ENCODE measurements at places on chromosomes 12 and 14. TPM values are rescaled to one million over a fixed set of nuclear protein-coding genes. Genes with fewer than 3 reads are reported as not detected.

DNA sequence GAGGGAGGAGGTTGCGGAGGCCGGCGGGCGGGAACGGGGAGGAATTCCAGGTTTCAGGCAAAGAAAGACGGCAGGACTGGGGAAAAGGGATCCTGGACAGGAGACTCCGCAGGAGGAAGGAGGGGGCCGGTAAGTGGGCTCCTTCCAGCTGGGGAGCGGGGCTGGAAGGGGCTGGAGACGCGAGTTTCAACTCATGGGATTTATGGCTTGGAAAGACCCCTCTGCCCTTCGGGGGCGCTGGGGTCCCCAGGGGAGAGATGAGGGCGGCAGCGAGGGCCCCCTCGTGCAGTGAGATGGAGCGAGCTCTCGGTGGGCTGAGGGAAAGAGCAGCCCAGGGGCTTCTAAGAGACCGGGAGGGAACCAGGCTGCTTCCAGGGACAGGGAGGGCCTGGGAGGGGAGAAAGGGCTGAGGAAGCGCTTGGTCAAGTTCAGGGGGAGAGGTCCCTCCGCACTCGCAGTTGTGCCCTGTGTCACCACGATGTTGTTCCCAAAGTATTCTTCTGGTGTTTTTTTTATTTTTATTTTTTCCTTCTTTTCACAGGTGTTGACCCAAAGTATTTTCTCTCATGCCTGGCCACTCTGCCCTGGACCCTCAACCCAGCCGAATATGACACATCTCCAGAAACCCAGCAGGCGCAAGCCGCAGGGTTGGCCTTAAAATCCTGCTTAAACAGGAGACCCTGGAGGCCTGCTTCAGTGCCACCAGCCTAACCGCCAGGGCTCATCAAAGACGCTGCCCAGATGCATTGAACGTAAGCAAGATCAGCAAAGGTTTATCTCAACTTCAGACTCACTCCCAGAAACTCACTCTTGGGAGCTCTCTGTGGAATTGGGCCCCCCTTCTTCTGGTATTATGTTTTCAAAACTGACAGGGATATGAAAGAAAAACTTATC is 16.1 kb downstream of the TNFAIP2 start:
- no peak for DNase-seq

DNA sequence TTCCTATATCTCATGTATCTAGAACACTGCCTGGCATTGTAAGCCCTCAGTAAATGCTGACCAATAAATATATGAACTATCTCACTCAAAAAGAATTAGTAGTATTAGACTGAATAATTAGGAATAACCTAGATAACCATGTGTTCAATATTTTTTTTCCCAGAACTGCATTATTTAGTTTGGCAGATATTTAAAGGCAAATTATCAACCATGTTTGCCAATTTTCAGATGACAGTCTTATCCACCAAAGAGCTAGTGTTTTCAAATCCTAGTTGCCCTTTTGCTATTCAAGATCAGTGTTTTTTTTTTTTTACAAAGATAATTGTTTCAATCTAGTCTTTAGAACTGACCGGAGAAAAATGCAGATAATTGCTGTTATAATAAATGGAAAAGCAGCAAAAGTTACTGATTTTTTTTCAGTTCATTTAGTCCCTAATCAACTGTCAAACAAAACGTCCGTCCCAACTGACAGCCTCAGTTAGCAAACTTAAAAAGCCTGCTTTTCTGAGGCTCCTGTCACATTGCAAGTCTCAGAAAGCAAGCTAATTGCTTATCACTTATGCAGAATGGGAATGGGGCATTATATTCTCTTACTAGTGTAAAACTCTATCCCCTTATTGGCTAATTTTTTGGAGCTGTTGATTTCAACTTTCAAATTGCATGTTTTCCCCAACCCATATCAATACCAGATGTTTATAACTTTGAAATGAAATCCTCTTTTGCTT is 203.2 kb downstream of the PAWR start:
- DNase-seq = no peak

DNA sequence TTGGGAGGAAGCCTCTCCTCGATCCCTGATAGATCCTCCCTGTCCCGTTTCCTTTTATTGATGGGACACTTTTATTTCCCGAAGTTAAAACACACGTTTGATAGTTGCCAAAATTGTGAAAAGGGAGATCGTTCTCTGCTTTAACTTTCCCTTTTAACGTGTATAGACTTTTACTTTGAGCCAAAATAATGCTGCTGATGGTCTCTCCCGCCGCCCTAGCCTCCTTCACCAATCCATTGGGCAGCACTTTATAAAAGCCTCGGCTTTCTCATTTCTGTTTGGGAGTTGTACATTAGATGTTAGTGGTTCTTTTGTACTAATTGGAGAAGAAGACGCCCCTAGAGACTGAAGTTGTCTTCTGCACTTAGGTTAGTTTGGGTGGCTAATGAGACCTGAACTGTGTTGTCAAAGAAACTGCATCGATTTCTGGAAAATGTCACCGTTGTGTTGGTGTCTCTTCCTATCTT is 1.4 kb downstream of the TMTC2 start:
- DNase-seq = no peak

DNA sequence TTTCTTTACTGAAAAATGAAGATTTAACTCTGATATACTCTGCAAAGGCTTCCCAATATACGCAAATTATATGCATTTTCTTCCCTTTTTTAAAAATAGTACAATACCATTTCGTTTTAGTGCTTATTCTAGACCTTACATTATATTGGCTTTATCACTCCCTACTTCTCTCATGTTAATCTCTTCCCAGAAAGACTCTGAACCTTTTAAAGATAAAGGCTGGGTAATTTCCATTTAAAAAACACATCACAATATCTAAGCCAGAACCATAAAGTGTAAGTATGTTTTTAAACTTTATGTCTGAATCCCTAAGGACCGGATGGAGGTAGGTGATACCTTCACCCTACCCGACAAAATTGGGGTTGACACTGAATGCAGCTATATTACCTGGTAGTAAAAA is 320.8 kb downstream of the DIO2 start:
- DNase-seq = no peak

GRCh38 chr12:26043135-26044006 is 81.5 kb downstream of the BHLHE41 start:
- DNase-seq = no peak

DNA sequence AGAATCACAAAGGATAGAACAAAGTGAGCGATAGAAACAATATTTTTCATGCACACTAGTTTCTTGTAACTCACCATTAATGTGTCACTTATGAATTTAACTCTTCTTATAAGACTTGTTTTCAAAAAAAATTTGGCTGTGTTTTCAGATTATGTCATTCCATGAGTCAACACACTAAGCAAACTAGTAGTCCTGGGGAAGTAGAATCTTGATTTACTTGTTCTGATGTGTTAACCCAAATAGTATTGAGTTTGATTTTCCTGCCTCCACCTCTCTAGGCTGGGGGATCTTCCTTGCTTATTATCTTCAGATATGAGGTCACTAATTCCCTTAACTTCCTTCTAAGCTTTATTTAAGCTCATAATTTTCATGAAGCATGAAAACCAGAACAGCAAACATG is 151.0 kb upstream of the SEL1L start:
- DNase-seq = no peak

- no peak for DNase-seq
Measured at GRCh38 chr12:12749433-12749832, 32.3 kb downstream of the CDKN1B start.

GRCh38 chr12:12380949-12381593 is 24.2 kb downstream of the BORCS5 start:
- DNase-seq = no peak

DNA sequence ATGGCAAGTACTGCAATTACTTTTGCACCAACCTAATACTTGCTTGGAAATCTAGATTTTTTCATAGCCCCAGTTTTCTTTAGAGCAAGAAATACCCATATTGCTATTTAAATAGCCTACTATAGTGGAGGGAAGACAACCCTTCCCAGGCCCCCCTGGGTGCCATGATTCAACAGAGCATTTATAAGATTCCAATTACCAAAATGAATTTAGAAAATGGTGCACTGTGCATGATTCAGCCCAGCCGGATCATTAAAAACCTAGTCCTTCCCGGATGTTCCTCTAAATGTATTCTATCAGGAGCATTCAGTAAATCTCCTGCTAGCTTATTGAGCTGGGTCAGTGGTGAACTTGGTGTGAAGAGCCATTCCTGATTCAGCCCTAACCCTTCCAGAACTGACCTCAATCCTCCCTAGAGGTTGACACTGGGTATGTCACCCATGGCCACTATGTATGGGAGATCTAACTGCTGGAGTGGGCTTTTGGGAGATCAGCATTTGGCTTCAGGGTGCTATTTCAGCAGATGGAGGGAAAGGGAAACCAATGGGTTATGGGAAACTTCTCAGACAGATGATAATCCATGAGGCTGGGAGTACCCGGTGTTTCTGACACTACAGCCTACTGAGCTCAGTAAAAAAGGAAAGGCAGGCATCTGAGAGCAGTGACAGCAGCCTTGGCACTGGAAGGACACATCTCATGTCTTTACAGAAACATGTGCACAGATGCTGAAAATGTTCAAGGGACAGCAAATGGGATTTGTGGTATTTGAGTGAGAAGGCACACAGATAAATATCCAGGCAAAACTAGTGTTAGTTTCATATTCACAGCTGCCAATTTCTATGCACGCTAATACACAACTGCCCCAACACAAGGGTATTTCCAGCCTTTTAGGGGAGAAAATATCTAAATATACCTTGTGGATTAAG is 258.9 kb downstream of the DPF3 start:
- no peak for DNase-seq

DNA sequence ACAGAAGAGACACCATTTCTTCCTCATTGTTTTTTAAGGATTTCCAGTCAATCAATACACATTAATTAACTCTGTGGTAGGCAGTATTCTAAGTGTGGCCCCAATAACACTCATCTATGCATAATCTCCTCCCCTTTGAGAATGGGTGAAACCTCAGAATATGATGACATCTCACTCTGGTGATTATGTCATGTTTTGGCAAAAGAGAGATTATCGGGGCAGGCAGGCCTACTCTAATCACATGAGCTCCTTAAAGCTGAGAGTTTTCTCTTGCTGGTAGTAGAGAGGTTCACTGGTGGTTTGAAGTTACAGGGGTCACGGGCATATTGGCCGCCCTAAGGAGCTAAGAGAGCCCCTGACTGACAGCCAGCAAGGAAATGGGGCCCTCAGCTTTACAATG is 7.1 kb upstream of the LGMN start:
- no peak for DNase-seq

DNA sequence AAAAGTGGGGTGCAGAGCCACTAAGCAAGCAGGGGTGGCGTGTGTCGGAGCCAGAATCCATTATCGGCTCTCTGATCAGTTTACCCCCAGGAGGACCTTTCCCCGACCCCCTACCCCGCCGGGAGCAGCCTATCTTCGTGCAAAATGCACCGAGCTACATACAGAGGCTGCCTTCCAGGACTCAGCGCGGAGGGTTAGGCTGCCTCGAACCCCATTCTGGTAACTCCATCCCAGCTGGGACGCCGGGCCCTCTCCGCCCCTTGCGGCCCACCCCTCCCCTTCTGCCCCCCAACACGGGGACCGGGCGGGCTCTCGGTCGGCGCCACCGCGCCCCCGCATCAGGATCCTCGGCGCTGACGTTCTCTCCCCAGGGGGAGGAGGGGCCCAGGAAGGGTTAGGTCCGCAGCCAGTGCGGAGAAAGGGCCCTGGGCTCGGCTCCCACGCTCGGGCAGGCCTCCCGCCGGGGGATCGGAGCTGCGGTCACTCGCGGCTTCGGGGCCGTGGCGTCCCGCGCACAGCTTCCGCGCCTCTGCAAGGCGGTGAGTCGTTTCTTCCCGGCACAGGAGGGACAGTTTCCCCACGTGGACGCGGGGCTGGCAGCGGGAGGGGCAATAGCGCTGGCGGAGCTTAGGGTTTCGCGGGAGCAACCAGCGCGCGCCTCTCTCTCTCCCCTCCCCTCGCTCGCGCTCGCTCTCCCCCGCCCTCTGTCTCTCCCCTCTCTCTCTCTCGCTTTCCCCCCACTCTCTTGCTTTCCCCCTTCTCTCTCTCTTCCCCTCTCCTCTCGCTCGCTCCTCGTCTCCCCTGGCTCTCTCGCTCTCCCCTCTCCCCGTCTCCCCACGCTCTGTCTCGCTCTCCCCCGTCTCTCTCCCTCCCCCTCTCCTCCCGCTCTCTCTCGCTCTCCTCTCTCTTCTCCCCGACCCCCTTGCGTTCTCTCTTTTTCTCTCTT is 12.5 kb upstream of the MAP3K9 start:
- peak; percentile 40 for DNase-seq

DNA sequence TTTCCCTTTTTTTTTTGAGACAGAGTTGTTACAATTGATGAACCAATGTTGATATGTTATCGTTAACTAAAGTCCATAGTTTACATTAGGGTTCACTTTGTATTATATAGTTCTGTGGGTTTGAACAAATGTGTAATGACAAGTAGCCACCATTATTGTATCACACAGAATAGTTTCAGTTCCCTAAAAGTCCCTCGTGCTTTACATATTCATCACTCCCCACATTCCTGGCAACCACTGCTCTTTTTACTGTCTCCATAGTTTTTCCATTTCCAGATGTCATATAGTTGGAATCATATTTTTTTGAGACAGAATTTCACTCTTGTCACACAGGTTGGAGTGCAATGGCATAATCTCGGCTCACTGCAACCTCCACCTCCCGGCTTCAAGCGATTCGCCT is 12.5 kb downstream of the HSD17B6 start:
- DNase-seq = no peak

GRCh38 chr12:118034429-118035189 is 18.1 kb downstream of the RFC5 start:
- DNase-seq = no peak

GRCh38 chr12:108235197-108235984 is 103.7 kb downstream of the CMKLR1 start:
- no peak for DNase-seq

DNA sequence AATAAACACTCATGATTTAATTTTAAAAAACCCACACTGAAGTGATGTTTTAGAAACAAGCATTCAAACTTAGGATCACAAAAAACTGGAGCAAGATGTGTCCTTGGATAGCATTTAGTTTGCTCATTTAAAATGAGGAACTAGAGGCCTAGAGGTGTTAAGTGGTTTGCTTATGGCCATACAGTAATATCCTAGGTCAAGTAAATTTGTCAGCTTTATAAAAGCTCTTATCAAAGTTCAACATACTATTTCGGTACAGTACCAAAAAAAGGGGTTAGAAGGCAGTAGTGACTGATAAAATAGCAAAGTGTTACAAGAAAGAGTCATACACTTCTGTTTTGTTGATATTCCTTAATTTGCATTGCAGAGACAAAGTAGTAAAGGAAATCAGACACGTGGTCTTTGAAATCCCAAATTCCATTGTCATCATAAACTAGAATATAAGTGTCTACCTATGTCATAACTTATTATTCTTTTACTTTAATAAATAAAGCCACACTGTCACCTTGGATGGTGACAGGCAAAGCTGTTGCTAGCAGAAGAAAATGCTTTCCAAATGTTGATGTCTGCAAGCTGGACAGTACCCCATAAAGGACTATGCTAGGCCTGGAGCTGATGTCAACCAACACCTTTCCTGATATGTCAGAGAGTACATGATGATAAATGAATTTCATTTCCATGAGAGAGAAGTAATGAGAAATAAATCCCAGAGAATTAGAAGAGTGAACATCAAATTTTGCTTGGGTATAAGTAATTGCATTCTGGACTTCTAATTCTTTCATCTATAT is 17.6 kb upstream of the SRP54 start:
- no peak for DNase-seq

GRCh38 chr12:50200552-50201273 is 33.5 kb upstream of the CERS5 start:
- DNase-seq = no peak

ACSM4 gene
- not detected for polyA plus RNA-seq

FBLN5 gene
- polyA plus RNA-seq = 69.3 TPM

BCL11B gene
- 3.3 TPM for polyA plus RNA-seq

KRT85 gene
- polyA plus RNA-seq = not detected
